Fibroblast of the aortic adventitia (primary cell): ENCODE measurements at places on chromosomes 3 and 15.

DNA sequence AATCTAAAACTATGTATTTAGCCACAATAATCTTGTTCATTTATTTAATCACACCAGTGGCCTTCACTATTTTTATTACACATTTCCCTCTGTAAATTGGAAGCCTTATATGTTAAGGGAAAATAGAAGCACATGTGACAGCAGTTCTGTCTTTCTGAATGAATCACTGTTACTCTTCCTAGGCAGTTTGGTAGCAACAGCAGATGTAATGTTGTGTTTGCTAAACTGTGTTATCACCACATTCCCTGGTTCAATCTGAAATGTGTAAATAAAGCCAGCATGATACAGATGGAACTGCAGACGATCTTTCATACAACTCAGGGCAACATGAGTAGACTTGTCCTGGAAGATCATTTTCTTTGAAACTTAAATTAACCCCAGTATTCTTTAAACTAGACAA lies 220.1 kb downstream of the MCTP2 start:
- no peak for DNase-seq

GRCh38 chr15:90336705-90337141 lies 15.4 kb upstream of the ZNF774 start:
- peak; percentile 41 for DNase-seq

GRCh38 chr3:169110633-169111032 lies 552.9 kb downstream of the MECOM start:
- no peak for DNase-seq

- peak; percentile 25 for DNase-seq
These were observed 29.1 kb upstream of the MTMR10 start for GRCh38 chr15:31020542-31020941.

DNA sequence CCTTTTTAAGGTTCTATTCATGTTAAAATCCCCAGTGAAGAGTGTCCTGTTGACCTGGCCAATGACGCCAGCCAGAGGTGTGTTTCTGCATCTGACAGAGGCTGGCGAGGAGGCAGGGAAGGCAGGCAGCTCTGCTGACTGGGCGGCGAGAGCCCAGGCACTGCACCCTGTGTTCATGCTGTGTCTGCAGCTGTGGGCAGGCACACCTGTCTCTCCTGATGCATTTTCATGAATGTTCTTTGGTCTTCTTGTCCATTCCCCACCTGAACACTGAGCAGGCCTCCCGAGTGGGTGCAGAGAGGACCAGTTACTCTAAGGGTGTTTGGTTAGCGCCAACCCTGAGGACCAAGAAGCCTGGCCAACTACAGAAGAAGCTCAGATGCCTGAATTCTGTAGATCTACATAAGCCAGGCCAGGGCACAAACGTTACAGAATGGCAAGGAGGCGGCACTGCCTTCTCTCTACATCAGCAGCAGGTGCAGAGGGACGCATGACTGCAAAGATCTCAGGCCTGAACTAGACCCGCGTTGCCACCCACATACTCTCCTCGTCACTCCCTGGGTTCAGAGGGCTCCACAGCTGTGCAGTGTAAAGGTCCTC lies 233.7 kb downstream of the OCA2 start:
- DNase-seq: no peak

DNA sequence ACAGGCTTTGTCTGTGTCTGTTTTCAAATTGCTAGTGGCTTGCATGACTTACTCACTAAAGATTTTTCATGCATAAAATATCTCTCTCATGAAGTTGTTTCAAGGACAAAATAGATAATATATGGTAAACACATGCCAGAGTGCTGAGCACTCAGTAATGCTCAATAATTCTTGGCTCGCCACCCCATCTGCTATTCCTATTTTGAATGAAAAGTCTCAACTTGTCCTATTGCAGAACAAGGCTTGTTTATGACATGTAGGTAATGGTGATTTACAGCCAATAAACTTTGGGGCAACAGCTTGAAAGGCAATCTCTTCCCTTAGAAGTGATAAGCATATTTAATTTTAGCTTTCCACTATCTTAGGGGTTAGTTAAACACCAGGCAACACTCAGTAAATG lies 789.0 kb upstream of the ROBO1 start:
- no peak for DNase-seq

GRCh38 chr15:77981281-77982126 lies 96.0 kb downstream of the TBC1D2B start:
- no peak for DNase-seq

- peak; percentile 80 for DNase-seq
These were observed 584.4 kb upstream of the TBL1XR1 start for GRCh38 chr3:177781686-177782161.

DNA sequence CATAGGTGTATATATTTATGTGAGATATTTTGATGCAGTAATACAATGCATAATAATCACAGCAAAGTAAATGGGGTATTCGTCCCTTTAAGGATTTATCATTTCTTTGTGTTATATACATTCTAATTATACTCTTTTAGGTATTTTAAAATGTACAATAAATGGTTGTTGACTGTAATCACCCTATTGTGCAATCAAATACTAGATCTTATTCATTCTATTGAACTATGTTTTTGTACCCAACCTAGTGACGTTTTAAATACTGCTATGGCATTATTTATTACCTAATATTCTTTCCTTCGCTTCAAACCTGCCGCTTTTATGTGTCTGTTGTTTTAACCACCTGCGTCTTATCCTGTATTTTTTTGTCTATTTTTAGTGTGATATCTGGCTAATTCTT lies 132.4 kb downstream of the ADAMTSL3 start:
- no peak for DNase-seq

DNA sequence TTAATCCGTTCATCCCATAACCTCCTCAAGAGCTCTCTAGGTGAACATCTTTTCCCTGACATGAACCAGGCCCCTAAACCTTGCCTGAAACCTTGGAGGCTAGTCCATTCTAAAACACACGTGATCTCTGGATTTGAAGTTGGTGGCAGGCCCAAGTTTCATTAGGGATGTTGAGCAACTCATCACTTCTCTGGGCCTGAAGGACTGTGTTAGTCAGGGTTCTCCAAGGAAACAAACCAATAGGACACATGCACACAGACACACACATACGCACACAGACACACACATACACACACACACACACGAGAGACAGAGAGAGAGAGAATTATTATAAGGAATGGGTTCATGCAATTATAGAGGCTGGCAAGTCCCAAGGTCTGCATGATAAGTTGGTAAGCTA lies 31.9 kb downstream of the ACAN start:
- DNase-seq: peak; percentile 43

DNA sequence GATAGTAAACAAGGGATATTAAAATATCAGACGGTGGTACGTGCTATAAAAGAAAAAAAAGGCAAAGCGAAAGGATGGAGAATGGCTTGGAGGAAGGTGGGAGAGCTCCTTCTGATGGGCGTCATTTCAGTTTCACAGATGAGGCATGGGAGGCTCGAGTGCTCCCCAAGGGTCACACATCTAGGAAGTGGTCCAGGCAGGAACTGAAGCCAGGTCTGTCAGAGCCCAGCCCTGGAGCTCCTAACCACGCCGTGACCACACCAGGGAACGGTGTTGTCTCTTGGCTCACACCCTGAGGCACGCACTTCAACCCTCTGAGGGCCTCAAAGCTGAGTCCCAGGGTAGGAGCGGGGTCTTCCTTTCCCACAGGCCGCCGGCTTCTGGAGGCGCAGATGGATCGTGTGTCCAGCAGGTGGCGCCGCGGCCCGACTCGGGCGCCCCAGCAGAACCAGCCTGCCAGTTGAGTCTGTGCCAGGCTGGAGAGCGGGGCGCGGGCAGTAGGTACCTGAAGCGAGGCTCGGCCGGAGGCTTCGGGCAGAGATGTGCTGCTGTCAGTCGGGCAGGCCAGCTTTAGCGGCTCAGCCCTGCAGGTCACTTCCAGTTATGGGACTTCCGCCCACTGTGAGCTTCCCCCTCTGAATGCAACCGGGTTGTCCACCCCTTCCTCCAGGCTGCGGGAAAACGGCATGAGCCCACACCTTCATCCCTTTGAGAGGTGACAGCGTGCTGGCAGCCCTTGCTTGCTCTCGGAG lies 68.1 kb downstream of the SLC6A1 start:
- peak; percentile 64 for DNase-seq

- DNase-seq: peak; percentile 99
These were observed 65.4 kb downstream of the AQP9 start for GRCh38 chr15:58203537-58203936.

GRCh38 chr3:171059978-171060377 lies 33.5 kb upstream of the SLC2A2 start:
- no peak for DNase-seq

- no peak for DNase-seq
These were observed 256.1 kb upstream of the ADAMTS9 start for GRCh38 chr3:64943866-64944265.

GRCh38 chr15:77748078-77749064 lies 115.7 kb upstream of the LINGO1 start:
- DNase-seq: no peak

- DNase-seq: peak; percentile 62
These were observed 60.6 kb upstream of the XCR1 start for GRCh38 chr3:46087871-46088270.

- DNase-seq: no peak
These were observed 267.3 kb upstream of the ADAMTS9 start for GRCh38 chr3:64954995-64955636.

GRCh38 chr3:45597581-45597980 lies 3.0 kb downstream of the LIMD1 start:
- DNase-seq: no peak

GRCh38 chr15:67501836-67502461 lies 19.0 kb upstream of the C15orf61 start:
- no peak for DNase-seq

DNA sequence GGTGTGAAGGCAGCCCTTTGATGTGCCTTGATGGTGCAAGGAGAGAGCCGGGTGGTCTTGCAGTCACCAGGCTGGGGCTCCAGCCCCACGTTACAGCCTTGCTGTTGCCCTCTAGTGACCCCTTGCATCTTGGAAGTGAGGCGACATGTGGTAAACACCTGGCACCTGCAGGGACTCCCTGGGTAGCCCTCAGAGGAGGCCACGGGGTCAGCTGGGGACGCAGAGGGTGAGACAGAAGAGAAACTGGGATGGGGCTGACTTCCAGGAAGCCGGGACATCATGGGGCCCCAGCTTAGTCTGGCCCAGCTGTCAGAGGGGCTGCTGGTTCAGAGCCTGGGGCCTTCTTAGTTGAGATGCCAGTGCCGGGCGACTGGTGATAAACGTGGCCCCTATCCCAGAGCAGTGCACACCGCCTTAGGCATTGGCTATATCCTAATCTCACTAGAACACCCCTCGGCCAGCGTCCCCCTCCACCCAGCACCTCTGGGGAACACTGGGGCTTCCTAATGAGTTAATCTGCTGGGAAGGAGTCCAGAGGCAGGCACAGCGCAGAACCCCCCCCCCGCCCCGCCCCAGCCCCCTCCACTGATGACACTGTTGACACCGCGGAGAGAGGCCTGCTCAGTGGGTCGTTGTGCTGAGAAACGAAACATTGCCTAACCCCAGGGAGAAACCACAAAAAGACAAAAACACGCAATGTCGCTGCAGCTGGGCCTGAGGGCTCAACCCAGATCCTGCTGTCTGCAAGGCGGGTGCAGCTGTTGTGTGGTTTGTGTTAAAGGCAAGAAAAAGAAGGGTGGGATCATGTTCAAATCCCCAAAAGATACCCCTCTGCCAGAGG lies 60.5 kb upstream of the KLF13 start:
- no peak for DNase-seq

GRCh38 chr15:74391582-74392450 lies 24.4 kb upstream of the CYP11A1 start:
- DNase-seq: no peak

- no peak for DNase-seq
These were observed 36.1 kb downstream of the LSM3 start for GRCh38 chr3:14214764-14215163.

DNA sequence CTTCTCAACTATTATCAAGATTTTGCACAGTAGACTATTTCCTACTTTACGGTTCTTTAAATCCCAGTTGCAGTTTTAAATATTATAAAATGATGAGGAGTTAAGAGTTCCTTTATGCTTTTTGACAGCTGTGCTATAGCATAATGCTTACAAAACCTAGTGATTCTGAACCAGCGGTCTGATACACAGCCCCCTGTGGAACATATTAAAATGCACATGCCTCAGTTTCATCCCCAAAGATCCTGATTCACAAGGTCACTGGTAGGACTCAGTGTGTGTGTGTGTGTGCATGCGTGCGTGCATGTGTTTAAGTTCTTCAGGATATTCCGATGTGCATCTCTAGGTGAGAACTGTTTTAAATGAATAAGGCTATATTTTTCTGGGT lies 330.1 kb upstream of the TPM1 start:
- no peak for DNase-seq

- DNase-seq: peak; percentile 68
These were observed 18.2 kb downstream of the COL8A1 start for GRCh38 chr3:99656624-99657023.

GRCh38 chr3:157436583-157437291 lies at the start of gene PTX3:
PTX3 (plus strand) TSS chr3:157436850; CDS start chr3:157436934, 84 bp downstream.
- peak; percentile 97 for DNase-seq

DNA sequence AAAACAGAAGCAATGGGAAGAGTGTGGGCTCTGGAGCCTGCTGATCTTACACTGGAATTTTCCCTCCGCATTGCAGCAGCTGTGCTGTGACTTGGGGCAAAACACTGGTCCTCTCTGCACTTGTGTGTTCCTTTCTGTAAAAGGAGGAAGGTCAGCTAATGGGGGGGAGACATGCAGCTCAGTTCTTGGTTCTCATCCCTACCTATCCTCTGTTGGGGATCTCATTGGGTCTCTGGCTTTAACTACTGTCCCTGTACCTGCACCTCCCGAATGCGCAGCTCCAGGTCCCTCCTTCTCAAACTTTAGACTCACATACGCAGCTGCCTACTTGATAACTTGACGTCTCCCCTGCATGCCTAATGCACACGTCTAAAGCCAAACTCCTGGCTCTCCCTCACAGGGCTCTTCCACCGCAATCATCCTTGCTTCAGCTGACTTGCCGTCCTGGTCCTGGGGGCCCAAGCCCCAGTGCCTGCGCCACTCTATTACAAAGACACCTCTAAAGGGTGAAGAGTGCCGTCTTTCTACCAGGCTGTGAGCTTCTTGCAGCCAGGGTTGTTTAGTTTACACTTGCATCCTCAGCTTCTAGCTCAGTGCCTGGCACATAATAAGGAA lies 5.9 kb upstream of the TMEM44 start:
- no peak for DNase-seq

- no peak for DNase-seq
These were observed 774.7 kb upstream of the NECTIN3 start for GRCh38 chr3:110296885-110297284.

DNA sequence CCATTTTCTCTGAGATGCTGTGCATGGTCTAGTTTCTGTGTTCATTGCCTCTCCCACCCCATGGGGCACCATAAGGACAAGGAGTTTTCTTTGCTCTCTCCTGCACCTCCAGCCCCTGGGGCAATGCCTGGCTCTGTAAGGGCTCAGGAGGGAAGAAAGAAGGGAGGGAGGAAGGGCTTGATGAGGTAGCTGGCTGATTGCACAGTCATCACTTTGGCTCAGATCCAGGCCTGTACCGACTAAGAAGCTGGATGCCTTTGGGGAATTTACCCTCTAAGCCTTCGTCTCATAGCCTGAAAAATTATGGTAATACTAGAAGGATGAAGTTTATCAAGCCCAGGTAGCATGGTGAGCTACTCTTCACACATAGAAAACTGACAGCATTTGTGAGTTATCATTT lies 382.9 kb downstream of the GABRG3 start:
- DNase-seq: no peak

- peak; percentile 80 for DNase-seq
These were observed 21.4 kb upstream of the NR2C2 start for GRCh38 chr3:14925729-14926591.
